Lower leg skin (tissue), 4 donors: ENCODE measurements at places on chromosomes 5 and 9.

DNA sequence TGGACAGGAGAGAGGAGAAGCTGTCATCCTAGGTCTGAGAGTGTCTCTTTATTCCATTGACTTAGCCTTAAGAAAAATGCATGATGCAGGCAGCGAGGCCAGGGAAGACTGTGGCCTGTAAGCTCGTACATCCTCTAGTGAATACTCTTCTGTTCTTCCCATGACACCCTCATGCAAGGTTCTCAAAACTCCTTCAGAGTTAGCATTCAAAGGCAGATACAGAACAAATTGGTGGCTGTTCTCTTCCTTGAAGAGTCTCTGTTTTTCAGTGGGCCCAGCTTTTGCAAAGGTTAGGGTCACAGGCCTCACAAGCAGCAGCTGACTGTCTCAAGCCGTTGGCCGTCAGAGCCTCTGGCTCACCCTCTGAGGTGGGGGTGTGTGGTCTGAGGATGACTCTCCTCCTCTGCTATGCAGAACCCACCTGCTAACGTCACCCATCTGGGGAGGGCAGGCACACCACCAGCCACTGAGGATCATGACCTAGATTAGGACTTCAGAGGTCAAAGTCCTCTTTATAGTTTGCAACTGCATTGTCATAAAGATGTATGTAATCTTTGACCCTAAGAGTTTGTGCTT lies 15.1 kb downstream of the ADCY2 start:
- DNase-seq, result no peak

DNA sequence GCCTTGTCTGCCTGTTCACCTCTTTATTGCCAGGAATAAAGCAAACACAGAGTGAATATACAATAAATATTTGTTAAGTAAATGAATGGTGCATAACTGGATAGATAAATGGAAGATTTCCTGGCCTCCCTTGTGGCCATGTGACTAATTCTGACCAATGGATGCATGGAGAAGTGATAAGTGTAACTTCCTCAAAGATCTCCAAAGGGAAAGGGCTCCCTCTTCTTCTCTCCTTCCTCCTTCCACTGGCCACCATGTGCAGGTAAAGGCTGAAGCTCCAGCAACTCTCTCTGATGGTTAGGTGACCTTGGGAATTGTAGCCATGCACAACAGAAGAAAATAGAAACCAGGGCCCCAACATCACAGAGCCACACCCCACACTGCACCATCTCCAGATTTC lies 174.4 kb downstream of the EBF1 start:
- no peak for DNase-seq

- DNase-seq, result no peak
Measured at GRCh38 chr5:72151169-72151568, 43.9 kb downstream of the MAP1B start.

DNA sequence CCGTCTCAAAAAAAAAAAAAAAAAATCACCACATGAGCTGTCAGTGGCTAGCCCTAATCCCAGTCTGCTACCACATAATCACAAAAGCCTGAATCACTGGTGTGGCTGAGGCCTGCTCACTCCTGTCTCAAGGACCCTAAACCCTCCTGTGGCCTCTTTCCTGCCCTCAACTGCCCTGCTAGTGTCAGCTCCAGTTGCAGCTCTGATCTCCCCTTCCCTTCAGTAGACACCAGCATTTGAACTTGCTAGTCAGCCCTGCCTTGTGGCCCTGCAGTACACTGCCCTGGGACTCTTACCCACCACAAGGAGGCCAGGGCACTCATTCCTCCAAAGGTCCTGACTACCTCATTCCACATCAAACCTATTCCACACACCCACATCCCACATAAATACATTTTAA lies 9.5 kb upstream of the P4HA2 start:
- DNase-seq, result peak; percentile 62

DNA sequence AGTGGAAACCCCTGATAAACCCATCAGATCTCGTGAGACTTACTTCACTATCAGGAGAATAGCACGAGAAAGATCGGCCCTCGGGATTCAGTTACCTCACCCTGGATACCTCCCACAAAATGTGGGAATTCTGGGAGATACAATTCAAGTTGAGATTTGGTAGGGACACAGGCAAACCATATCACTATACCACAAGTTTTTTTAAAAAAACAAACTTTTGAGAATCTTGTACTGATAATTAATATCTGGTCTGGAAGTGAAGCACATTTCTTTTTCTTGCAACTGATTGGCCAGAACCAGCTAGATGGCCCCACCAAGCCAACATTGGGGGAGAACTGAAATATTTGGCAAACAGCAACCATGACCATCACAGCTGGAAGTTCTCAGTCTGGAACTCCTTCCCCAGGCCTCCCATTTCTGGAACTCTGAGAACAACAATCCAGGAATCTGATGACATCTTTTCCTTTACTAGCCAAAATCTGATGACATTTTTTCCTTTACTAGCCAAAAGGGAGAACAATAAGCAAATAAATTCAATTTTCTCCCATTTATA lies 51.8 kb upstream of the CDKN2B start:
- no peak for DNase-seq

DNA sequence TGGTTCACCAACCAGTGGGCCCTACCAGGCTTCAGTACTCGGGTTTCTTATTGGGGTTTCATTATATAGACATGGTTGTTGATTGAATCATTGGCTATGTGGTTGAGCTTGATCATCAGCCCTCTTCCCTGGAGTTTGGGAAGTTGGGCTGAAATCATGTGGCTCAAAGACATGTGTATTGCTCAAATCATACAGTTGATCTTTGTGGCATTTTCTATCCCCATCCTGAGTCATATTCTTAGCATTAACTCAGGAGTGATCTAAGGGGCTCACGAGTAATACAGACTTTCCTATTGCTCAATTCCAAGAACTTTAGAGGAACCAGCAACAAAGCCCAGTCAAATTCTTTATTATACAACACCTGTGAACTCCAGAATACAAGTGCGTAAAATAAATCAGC lies 66.2 kb downstream of the SMC5 start:
- no peak for DNase-seq

- DNase-seq, result no peak
Measured at GRCh38 chr9:36288070-36288469, 29.8 kb upstream of the GNE start.

GRCh38 chr5:119071561-119071995 lies 691 bp downstream of the DMXL1 start:
- DNase-seq, result peak; percentile 18

DNA sequence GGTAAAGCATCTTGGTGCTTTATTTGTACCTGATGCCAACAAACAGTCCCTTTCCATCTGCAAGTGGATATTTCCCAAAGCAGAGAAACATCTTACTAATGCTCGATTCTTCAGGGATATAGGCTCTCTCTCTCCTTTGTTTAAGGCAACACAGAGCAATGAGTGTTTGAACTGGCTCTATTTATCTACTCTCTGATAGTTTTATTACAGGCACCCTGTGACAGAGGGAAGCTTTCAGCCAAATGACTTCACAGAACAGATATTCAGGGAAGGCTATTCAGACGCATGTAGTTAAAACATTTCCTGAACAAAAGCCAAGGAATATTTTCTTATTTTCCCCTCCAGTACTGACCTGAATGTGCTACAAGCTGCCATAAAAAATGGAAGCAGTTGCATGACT lies 141.8 kb downstream of the YIPF5 start:
- no peak for DNase-seq

DNA sequence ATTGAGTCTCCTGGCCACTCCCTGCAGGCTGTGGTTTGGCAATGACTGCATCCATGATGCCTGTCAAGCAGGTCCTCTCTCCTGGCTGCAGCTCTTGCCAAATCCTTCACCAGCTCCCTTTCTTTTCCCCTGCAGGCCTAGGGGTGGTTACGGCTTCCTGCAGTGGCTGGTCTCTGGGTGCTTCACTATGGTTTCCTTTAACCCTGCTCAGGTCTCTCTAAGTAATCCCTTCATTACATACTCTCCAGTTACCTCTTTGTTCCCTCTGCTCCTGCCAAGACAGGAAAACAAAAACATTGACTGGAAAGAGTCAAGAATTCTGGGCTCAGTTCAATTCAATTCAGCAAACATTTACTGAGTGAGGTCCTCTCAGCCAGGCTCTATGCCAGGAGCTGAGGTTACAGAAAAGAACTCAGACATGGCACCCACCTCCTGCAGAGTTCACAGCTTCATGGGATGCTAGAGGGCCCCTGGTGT lies 19.8 kb upstream of the PTPN3 start:
- no peak for DNase-seq

DNA sequence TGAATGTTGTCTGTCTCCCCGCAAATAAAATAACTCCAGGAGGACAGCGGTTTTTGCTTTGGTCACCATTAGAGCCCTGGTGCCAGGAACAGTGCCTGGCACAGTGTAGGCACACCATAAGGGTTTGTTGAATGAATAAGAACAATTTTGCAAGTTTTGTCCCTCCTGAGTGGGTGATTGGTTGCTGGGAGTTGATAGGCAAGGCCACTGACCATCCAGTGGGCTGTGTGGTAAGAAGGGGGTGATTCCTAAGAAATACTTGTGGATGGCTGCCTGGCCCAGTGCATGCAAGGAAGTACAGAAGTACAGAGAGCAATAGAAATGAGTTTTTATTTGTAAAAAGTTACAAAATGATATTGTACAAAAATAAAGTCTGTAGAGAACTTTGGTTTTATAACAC lies 27.5 kb downstream of the GDNF start:
- no peak for DNase-seq

DNA sequence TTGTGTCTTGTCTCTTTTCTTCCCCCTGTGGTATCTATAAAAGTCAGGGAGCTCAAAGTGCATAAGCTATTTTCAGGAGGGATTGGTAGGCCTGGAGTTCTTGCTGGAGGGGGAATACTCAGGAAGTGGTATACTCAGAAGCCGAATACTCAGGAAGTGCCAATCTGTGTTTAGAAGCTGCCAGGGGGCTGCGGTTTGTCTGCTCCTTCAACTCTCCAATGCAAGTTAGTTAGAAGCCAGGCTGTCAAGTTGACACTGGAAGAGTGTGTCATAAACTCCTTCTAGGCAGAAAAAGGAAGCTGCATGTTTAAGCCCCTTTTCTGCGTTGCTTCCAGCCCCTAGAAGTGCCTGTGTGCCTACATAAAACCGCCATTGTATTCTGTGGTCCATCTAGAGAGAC lies 366.5 kb downstream of the TAF11L14 start:
- DNase-seq, result no peak
